Activated T-cell treated with anti-CD3 and anti-CD28 coated beads, Interleukin-2, amount 50 U/mL, for 24 hours (primary cell): ENCODE measurements at places on chromosomes 4 and X.

DNA sequence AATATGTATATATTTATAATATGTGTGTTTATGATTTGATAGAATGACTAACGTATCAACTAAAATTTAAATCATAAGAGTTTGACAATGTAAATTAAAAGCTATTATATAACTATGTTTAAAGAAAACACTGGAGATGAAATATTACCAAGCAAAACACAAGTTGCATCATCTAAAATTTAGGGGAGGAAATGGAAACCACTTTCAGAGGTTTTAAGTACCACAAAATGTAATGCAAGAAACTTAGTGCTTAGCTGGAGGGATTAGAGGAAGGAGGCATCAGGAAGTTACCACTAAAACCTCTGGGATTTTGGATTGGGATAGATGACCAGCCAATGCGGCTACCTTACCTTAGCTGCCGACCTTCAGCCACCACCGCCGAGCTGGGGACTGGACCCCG lies 1192.1 kb upstream of the PRKX start:
- H3K27me3 ChIP-seq: no peaks in the 10 kb centered on the region
- no peak overlapping the region for H3K27ac ChIP-seq
- no peak overlapping the region for H3K4me3 ChIP-seq
- no peak for DNase-seq
- no peaks in the 10 kb centered on the region for H3K36me3 ChIP-seq

GRCh38 chrX:101347859-101348451 lies 587 bp downstream of the TIMM8A start:
- H3K36me3 ChIP-seq: peaks cover 52% of the 10 kb centered on the region
- peak overlapping the region; percentile 92 for H3K4me3 ChIP-seq
- DNase-seq: no peak
- H3K4me1 ChIP-seq: peaks cover 20% of the 10 kb centered on the region
- H3K27ac ChIP-seq: peak overlapping the region; percentile 97
- peaks cover 7% of the 10 kb centered on the region for H3K27me3 ChIP-seq

- no peaks in the 10 kb centered on the region for H3K27me3 ChIP-seq
- no peak overlapping the region for H3K27ac ChIP-seq
- no peaks in the 10 kb centered on the region for H3K36me3 ChIP-seq
- no peaks in the 10 kb centered on the region for H3K4me1 ChIP-seq
These were observed 282.0 kb downstream of the ARHGAP24 start for GRCh38 chr4:85756938-85757337.

DNA sequence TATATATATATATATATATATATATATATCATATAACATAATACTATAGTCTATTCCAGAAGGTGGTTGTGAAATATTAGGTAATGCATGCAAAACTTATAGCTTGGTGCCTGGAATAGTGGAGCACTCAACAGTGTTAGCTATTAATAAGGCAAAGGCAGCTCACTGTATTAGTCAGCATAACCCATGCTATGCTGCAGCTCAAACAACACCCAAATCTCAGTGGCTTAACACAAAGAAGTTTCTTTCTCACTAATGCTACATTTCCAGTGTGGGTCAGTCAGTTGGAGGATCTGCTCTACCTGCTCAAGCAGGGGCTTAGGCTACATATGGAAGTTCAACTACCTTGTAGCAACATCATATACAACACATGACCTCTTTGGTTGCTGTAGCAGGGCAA lies 5.2 kb upstream of the RPGR start:
- H3K4me1 ChIP-seq: peaks cover 7% of the 10 kb centered on the region
- H3K27me3 ChIP-seq: peaks cover 29% of the 10 kb centered on the region
- H3K36me3 ChIP-seq: no peaks in the 10 kb centered on the region
- no peak for DNase-seq
- H3K4me3 ChIP-seq: no peak overlapping the region

- H3K4me3 ChIP-seq: no peak overlapping the region
- H3K27ac ChIP-seq: no peak overlapping the region
- H3K36me3 ChIP-seq: no peaks in the 10 kb centered on the region
- DNase-seq: no peak
- no peaks in the 10 kb centered on the region for H3K4me1 ChIP-seq
- H3K27me3 ChIP-seq: no peaks in the 10 kb centered on the region
These were observed 97.1 kb downstream of the IQCM start for GRCh38 chr4:149718500-149718899.

- no peak overlapping the region for H3K27ac ChIP-seq
- H3K4me1 ChIP-seq: no peaks in the 10 kb centered on the region
- no peaks in the 10 kb centered on the region for H3K27me3 ChIP-seq
- no peak for DNase-seq
- H3K4me3 ChIP-seq: no peak overlapping the region
These were observed 147.2 kb downstream of the RNF150 start for GRCh38 chr4:140986045-140986444.

DNA sequence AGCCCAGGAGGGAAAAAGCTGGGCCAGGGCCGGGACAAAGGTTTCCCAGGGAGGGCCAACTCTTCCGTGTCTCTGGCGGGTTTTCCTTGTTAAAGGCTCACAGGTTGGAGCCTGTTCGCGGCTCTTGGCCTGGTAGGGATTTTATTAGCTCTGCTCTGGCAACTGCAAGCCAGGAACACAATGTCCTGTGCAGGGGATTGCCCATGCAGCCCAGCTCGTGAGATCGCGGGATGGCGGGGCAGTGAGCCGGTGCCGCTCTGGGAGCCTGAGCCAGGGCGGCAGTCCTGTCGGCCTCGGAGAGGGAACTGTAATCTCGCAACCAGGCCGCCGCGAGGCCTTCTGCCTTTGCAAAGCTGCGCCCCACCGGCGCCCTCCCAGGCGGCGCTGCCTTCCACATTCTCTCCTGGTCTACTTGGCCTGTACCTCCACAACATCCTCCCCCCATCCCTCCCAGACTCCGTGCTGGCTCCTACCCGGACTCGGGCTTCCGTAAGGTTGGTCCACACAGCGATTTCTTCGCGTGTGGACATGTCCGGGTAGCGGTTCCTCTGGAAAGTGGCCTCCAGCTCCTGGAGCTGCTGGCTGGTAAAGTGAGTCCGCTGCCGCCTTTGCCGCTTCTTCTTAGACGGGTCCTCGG lies 2.1 kb downstream of the PITX2 start:
- peaks cover 98% of the 10 kb centered on the region for H3K27me3 ChIP-seq
- peaks cover 56% of the 10 kb centered on the region for H3K4me1 ChIP-seq
- H3K27ac ChIP-seq: no peak overlapping the region
- no peak for DNase-seq
- H3K36me3 ChIP-seq: no peaks in the 10 kb centered on the region

DNA sequence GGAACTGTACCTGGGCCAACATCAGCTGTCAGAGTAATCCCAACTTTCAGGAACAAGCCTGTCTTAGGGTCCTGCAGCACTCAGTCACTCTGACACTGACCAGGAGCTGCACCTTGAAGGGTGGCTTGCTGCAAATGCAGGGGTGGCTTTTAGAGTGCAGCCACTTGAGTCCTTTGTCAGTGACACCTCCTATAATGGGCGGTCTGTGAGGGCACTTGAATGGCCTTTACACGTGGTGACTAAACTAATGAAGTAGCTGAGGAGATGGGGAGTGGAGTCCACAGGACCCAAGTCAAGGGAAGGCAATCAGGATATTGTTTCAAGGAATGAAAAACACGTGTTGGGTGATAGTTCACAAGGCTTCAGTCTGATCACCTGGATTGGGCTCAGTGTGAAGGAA lies 11.1 kb upstream of the LNX1 start:
- H3K4me3 ChIP-seq: no peak overlapping the region
- no peaks in the 10 kb centered on the region for H3K36me3 ChIP-seq
- H3K4me1 ChIP-seq: no peaks in the 10 kb centered on the region
- no peak for DNase-seq
- H3K27ac ChIP-seq: no peak overlapping the region

- H3K4me3 ChIP-seq: no peak overlapping the region
- H3K4me1 ChIP-seq: no peaks in the 10 kb centered on the region
- no peaks in the 10 kb centered on the region for H3K36me3 ChIP-seq
- peaks cover 8% of the 10 kb centered on the region for H3K27me3 ChIP-seq
These were observed 54.9 kb downstream of the STOX2 start for GRCh38 chr4:183960046-183960420.

DNA sequence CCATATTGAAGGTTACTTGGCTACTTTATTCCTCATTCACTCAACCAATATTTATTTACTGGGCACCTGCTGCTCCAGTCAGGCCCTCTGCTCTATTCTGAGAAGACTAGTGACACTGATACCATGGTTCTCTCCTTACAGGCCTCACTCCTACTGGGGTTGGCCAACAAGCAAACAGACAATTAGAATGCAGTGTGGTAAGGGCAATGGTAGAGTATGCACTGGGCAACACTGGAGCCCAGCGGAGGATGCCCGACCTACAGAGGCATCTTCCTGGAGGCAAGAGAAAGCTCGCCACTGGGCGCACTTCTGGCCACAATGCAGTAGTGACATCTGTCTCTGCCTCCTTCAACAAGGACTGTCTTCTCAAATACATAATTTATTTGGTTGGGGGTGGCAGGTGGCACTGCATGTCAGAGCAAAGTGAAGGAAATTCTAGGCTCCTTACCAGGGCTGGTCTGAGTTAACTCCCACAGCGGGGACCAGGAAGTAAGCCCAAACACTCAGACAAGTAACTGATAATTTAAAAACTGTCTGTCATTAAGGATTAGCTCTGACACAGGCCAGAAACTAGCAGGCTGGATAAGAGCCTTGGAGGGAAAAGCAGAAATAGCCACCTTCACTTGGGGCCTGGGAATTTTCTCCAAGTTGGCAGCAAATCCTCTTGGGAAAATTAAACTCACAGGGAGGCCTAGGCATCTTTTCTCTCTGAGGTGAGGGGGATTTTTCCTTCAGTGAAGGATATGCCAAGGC lies 150.7 kb upstream of the EOLA2 start:
- DNase-seq: no peak
- peaks cover 14% of the 10 kb centered on the region for H3K27me3 ChIP-seq
- H3K4me1 ChIP-seq: no peaks in the 10 kb centered on the region
- H3K27ac ChIP-seq: no peak overlapping the region
- no peak overlapping the region for H3K4me3 ChIP-seq

GRCh38 chr4:147174591-147174990 lies 228.9 kb upstream of the TTC29 start:
- H3K4me1 ChIP-seq: no peaks in the 10 kb centered on the region
- H3K4me3 ChIP-seq: no peak overlapping the region
- DNase-seq: no peak
- H3K27ac ChIP-seq: no peak overlapping the region
- H3K36me3 ChIP-seq: no peaks in the 10 kb centered on the region

DNA sequence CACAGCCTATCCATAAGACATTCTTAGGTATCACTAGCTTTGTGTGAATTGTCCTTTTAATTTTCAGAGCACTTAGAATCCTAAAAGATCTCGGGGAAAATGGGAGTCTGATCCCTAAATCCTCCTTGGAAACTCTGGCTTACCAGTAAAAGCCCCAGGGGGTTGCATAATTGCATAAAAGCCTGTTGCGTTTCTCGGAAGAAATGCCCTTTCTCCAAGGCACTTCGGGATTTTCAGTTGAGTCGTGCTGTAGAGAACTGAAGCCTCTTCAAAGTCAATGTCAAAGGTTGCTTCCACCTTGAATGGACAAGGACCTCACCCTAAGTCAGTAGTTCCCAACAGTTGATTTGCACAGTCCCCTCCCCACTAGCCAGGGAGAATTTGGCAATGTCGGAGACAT lies 20.8 kb downstream of the FAM184B start:
- H3K4me3 ChIP-seq: no peak overlapping the region
- DNase-seq: no peak
- H3K27me3 ChIP-seq: no peaks in the 10 kb centered on the region
- no peak overlapping the region for H3K27ac ChIP-seq
- no peaks in the 10 kb centered on the region for H3K36me3 ChIP-seq

- peaks cover 5% of the 10 kb centered on the region for H3K27me3 ChIP-seq
- H3K4me3 ChIP-seq: no peak overlapping the region
- no peak for DNase-seq
- H3K4me1 ChIP-seq: no peaks in the 10 kb centered on the region
- no peaks in the 10 kb centered on the region for H3K36me3 ChIP-seq
- H3K27ac ChIP-seq: no peak overlapping the region
These were observed 31.4 kb upstream of the SLC25A31 start for GRCh38 chr4:127698789-127699200.

DNA sequence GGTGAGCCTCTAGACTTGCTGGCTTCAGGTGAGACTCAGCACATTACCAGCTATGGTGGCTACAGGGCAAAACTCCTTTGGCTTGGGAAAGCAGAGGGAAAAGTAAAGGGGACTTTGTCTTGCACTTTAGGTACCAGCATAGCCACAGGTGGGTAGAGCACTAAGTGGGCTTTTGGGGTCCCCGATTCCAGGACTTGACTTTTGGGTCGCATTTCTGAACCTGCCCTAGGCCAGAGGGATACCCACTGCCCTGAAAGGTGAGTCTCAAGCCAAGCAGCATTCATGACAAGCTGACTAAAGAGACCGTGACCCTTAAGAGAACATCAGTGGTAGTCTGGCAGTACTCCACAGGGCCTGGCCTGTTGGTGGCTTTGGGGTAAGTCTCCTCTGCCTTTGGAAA lies 224.8 kb downstream of the CFAP299 start:
- no peak for DNase-seq
- H3K27ac ChIP-seq: no peak overlapping the region
- H3K4me3 ChIP-seq: no peak overlapping the region

DNA sequence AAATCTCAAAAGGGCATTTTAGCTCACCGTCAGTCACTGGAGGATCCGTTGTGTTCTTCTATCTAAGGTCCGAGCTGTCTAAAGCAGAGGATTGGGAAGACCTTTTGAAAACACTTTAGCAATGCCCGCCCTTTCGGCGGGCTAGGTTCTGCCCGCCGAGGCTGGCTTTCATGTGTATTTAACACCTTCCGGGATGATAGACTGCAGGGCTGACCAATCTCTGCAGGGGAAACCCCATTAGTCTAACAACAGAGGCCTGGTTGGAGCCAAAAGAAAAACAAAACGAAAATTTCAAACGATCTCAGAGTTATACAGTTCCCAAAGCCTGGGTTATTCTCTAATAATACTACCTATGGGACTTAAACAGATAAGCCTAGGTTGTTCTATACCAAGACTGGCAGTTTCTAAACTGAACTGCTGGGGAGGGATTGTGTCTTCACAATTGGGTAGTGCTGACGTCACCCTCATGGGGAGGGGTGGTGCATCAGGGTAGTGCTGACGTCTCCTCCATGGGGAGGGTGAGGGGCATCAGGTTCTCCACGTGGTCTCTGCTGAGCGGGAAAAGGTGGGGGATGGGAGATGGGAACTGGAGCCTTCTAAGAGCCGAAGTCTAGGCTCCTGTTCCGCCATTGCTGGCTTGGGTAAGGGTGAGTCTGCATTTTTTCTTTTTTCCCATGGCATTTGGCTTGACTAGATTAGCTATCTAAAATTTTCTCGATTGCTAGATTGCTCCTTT lies 14.8 kb upstream of the CUL4B start:
- peaks cover 24% of the 10 kb centered on the region for H3K27me3 ChIP-seq
- H3K36me3 ChIP-seq: no peaks in the 10 kb centered on the region
